MCF 10A (cell line): ENCODE measurements at places on chromosomes 12 and 14.

- H3K4me3 ChIP-seq, result no peak overlapping the region
- H3K27me3 ChIP-seq, result no peaks in the 10 kb centered on the region
- H3K27ac ChIP-seq, result no peak overlapping the region
- no peak for DNase-seq
These were observed 42.1 kb upstream of the STRN3 start for GRCh38 chr14:31068235-31068634.

GRCh38 chr14:92863286-92864080 is 59.5 kb upstream of the CHGA start:
- peaks cover 30% of the 10 kb centered on the region for H3K27me3 ChIP-seq
- H3K36me3 ChIP-seq, result no peaks in the 10 kb centered on the region
- no peak for DNase-seq
- H3K4me1 ChIP-seq, result no peaks in the 10 kb centered on the region
- no peak overlapping the region for H3K27ac ChIP-seq
- no peak overlapping the region for H3K4me3 ChIP-seq

GRCh38 chr12:132456944-132457495 is 32.9 kb upstream of the FBRSL1 start:
- H3K27me3 ChIP-seq, result peaks cover 11% of the 10 kb centered on the region
- no peak overlapping the region for H3K4me3 ChIP-seq
- peaks cover 7% of the 10 kb centered on the region for H3K4me1 ChIP-seq
- no peak overlapping the region for H3K27ac ChIP-seq
- no peak for DNase-seq
- no peaks in the 10 kb centered on the region for H3K36me3 ChIP-seq

DNA sequence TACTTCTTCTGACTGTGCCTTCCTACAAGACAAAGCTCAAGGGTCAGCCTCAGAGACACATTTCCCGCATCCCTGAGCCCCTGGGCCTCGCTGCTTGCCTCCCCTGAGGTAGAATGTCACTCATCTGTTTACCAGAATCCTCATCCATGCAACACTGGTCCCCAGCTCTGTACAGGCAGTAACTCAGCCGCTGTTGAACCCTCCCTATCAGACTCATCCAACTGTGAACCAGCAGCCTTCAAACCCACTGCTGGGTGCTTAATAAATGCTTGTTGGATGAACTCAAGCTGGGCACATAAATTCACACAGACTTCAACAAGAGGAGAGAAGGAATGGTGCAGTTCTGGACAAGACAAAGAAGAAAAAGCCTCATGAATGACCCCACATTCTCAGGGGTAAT is 6.1 kb downstream of the NT5DC3 start:
- no peak for DNase-seq
- no peaks in the 10 kb centered on the region for H3K27me3 ChIP-seq
- H3K27ac ChIP-seq, result no peak overlapping the region

- DNase-seq, result no peak
- H3K27ac ChIP-seq, result peak overlapping the region; percentile 75
- H3K27me3 ChIP-seq, result no peaks in the 10 kb centered on the region
These were observed 189.0 kb upstream of the AMIGO2 start for GRCh38 chr12:47268501-47269454.

DNA sequence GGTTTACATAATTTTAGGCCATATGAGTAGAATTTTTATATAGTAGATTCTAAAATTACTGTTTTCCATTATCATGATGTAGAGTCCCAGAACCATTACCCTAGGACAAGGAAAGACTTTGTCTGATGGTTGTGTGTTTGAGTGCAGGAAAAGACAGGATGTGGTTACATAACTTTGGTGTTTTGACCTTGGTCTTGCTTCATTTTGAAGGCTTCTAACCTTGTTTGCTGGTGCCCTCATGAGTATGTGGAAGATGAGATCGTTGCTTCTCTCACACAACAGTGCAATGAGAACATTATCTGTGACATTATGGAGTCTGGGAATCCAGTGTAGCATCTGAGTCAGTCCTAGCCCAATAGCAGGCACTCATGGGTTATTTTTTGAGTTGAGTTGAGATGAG is 106.2 kb downstream of the IGF1 start:
- H3K36me3 ChIP-seq, result no peaks in the 10 kb centered on the region
- H3K4me1 ChIP-seq, result no peaks in the 10 kb centered on the region
- H3K27me3 ChIP-seq, result no peaks in the 10 kb centered on the region
- no peak for DNase-seq

DNA sequence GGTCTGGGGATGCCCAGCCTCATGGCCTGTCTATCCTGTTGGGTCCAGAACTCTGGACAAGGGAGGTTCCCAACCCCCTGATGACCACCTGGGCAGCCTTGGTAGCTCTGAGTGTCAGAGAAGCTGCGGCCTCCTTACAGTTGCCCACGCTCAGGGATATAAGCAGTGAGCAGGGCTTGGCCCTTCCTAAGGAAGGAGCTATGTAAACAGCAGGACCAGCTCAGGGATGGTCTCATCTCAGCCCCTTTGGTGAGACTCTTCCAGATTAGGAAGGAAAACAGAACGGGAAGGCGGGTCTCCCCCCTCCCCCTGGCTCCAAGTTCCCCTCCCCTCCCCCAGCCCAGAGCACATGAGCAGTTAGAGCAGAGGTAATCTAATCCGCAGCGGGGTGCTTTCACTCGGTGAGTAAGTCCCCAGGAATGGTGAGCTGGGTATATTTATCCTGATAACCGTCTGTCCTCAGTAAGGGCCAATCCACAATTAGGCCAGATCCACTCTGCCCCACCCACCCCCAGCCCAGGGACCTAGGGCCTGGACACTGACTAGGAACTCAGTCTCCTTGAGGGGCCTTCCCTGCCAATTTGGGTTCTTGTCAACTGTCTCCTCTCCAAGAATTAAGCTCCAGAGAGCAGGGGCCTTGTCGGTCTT is 29.5 kb upstream of the RPLP0 start:
- peak overlapping the region; percentile 86 for H3K27ac ChIP-seq
- peaks cover 74% of the 10 kb centered on the region for H3K4me1 ChIP-seq
- no peaks in the 10 kb centered on the region for H3K27me3 ChIP-seq
- peak; percentile 86 for DNase-seq
- peak overlapping the region; percentile 61 for H3K4me3 ChIP-seq
- H3K36me3 ChIP-seq, result peaks cover 43% of the 10 kb centered on the region

- H3K27me3 ChIP-seq, result no peaks in the 10 kb centered on the region
- peaks cover 6% of the 10 kb centered on the region for H3K4me1 ChIP-seq
- H3K27ac ChIP-seq, result no peak overlapping the region
- no peak overlapping the region for H3K4me3 ChIP-seq
- no peaks in the 10 kb centered on the region for H3K36me3 ChIP-seq
- no peak for DNase-seq
These were observed 136.9 kb downstream of the SCARB1 start for GRCh38 chr12:124726596-124727263.

- no peak for DNase-seq
- no peaks in the 10 kb centered on the region for H3K36me3 ChIP-seq
- no peak overlapping the region for H3K4me3 ChIP-seq
- H3K4me1 ChIP-seq, result no peaks in the 10 kb centered on the region
- H3K27me3 ChIP-seq, result no peaks in the 10 kb centered on the region
These were observed 95.1 kb downstream of the CAND1 start for GRCh38 chr12:67364228-67364627.
